Type B pancreatic cell (in vitro differentiated cells): ENCODE measurements at places on chromosomes 12 and 14.

DNA sequence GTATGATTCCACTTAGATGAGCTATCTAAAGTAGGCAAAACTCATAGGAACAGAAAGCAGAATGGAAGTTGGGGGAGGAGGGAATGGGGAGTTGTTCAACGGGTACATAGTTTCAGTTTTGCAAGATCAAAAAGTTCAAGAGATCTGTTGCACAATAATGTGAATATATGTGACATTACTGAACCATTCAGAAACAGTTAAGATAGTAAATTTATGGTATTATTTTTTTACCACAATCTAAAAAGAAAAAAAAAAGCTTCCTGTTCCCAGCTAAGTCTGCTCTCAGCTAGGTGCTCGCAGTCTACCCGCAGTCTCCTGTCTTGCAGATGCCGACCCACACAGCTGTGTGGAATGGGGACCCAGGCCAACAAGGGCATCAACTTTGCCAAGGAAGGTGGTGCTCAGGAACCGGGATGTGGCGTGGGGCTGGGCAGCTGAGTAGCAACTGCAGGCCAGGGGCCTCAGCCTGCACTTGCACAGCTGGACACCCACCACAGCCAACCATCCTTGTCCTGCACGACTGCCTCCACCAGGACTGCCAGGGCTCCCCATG lies 15.3 kb upstream of the ANO6 start:
- no peak for DNase-seq

- peak; percentile 61 for DNase-seq
These were observed 17.4 kb downstream of the VASH1 start for GRCh38 chr14:76778546-76779215.

GRCh38 chr12:24596768-24597388 lies 352.0 kb downstream of the BCAT1 start:
- DNase-seq, result no peak

GRCh38 chr12:128069359-128069997 lies 197.5 kb upstream of the TMEM132C start:
- DNase-seq, result no peak
